Activated naive CD8-positive, alpha-beta T cell treated with anti-CD3 and anti-CD28 coated beads for 36 hours (primary cell): ENCODE measurements at places on chromosomes 12 and 14. TPM values are rescaled to one million over a fixed set of nuclear protein-coding genes. Genes with fewer than 3 reads are reported as not detected.
A peak's percentile ranks its signal among the peaks of the same experiment; 100 is the strongest.

FAM222A gene
- 1.1 TPM for total RNA-seq

KLHL33 gene
- 0.50 TPM for total RNA-seq

EML5 gene
- total RNA-seq: 3.0 TPM

- H3K4me3 ChIP-seq: no peak overlapping the region
- H3K27ac ChIP-seq: peak overlapping the region; percentile 75
- H3K27me3 ChIP-seq: no peaks in the 10 kb centered on the region
- no peak for DNase-seq
Observed at GRCh38 chr14:101877766-101878165, 86.6 kb upstream of the DYNC1H1 start.

GRCh38 chr12:126676434-126676833 lies 1590.5 kb upstream of the TMEM132C start:
- no peak for DNase-seq
- no peaks in the 10 kb centered on the region for H3K4me1 ChIP-seq

- no peak overlapping the region for H3K4me3 ChIP-seq
- no peak overlapping the region for H3K27ac ChIP-seq
- DNase-seq: no peak
Observed at GRCh38 chr12:52091061-52091460, 11.6 kb downstream of the SMIM41 start.

DNA sequence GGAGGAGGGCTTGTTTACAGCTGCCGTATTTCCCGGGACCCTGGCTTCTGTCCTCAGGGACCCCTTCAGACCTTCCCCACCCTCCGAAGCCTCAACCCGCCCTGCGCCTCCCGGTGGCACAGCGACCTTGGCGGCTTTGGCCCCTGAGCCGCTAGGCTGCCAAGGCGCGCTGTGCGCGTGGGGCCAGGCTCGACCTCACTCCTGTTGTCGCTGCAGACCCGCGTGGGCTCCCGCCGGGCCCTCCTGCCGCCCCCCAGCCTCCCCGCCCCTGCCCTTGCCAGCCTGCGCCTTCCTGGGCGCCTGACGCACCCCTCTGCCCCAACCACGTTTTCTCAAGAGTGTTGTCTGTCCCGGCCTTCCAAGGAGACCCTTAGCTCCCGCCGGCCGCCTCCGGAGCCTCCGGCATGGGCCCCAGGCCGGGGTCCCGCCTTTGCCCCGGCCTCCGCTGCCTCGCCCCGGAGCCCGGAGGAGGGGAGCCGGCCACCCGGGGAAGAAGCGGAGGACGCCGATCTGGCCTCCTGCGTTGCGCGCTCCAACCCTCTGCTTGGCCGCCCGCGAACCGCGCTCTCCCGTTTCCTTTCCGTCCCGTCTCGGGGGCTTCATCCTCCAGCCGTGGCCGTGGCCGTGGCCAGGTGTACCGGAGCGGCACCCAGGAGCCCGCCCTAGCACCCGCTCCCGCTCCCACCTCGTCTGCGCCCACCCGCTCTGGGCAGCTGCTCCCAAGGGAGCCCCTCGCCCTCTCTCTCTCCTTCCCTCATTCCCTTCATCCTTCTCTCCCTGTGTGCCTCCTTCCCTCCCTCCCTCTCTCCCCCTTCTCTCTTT lies 19.9 kb downstream of the PPP2R5C start:
- H3K4me1 ChIP-seq: peaks cover 15% of the 10 kb centered on the region
- H3K4me3 ChIP-seq: peak overlapping the region; percentile 73
- H3K27ac ChIP-seq: no peak overlapping the region
- H3K36me3 ChIP-seq: peaks cover 14% of the 10 kb centered on the region

DNA sequence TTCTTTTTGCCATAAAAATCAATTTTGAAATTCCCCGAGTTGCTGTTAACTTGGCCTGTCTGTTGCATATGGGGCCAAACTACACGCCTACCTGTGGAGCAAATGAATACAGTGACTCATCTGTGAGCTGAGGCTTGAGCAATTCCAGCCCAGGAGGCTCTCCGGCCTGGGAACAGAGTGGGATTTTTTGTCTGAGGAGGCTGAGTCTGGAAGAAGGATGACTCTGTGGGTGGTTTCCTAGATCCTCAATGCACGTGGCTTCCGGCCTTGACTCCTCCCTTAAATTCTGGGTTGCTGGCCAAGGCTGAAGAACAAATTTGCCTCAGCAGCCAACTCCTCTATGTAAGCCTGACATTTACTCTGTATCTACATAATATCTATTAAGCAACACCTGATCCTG lies 124.1 kb downstream of the SSPN start:
- H3K27me3 ChIP-seq: peaks cover 10% of the 10 kb centered on the region
- H3K27ac ChIP-seq: no peak overlapping the region
- H3K4me3 ChIP-seq: no peak overlapping the region
- no peak for DNase-seq

- H3K27me3 ChIP-seq: peaks cover 84% of the 10 kb centered on the region
- H3K27ac ChIP-seq: no peak overlapping the region
- H3K4me1 ChIP-seq: peaks cover 25% of the 10 kb centered on the region
- peak overlapping the region; percentile 82 for H3K4me3 ChIP-seq
- H3K36me3 ChIP-seq: no peaks in the 10 kb centered on the region
Observed at GRCh38 chr12:26125400-26126339, 833 bp upstream of the BHLHE41 start.

GRCh38 chr12:67816269-67816668 lies 167.7 kb downstream of the DYRK2 start:
- no peak overlapping the region for H3K4me3 ChIP-seq
- no peak for DNase-seq
- H3K27me3 ChIP-seq: no peaks in the 10 kb centered on the region
- no peak overlapping the region for H3K27ac ChIP-seq
- H3K4me1 ChIP-seq: no peaks in the 10 kb centered on the region

DNA sequence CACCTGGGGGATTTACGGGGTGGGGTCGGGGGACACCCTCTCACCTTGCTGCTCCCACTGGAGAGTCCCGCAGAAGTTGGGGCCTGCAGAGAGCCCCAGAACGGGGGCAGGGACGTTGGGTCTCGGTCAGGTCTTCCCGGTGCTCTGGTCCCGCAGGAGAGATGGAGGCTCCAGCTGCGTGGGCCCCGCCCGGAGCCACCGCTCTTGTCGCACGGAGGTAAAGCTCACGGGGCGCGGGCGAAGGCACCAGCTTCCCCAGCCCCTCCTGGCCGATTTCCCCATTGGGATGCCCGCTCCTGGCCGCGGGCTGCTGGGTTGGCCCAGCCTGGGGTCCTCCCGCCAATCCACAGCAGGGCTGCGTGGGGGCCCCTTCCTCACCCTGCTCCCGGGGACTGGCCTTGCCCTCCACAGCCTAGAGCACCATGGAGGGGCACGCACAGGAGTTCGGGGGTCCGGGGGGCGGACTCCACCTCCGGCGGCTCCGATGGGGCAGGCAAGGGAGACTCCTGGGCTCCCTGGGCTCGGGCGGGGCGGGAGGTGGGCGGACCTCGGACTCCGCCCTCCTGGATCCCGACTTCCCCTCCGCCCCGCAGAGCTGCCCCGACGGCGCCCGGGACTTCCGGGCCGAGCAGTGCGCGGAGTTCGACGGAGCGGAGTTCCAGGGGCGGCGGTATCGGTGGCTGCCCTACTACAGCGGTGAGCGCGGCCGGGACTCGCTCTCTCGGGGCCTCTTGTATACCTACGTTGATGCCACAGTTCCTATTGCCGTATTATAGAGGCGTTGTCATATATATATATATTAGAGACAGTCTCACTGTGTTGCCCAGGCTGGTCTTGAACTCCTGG lies 8.4 kb downstream of the PAPLN start:
- H3K27me3 ChIP-seq: peaks cover 52% of the 10 kb centered on the region
- no peak overlapping the region for H3K27ac ChIP-seq
- H3K4me3 ChIP-seq: peak overlapping the region; percentile 72
- peak; percentile 67 for DNase-seq
- H3K36me3 ChIP-seq: no peaks in the 10 kb centered on the region
- peaks cover 26% of the 10 kb centered on the region for H3K4me1 ChIP-seq

DNA sequence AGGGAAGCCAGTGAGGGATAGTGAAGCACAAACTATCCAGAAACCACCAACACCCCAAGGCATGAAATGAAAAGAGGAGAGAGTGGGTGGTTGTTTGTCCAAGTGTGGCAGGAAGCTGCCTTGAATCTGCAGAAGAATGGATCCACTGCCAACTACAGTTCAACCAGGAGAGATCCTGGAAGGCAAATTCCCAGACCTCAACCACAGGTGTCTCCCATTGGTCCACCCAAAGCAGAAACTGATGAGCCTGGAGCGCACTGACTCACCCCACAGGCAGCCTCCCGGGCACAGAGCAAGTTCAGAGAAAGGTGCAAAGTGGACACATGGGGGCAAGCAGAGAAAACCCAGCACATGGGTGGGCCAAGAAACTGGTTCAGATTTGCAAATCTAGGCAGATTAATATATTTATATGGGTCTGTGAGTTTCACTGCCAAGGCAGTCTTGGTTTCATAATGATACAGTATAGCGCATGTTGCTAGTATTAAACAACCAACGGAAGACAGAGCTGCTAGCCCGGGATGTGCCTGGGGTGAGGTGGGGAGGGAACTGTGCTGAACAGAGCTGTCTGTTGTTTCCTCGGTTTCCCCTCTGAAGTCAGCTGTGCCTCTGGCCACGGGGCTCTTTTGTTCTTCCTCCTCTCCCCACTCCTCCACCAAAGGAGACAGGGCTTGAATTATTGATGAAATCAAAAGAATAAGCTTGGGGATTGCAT lies 416.2 kb upstream of the CCDC196 start:
- no peak overlapping the region for H3K4me3 ChIP-seq
- H3K4me1 ChIP-seq: no peaks in the 10 kb centered on the region
- no peak for DNase-seq
- no peak overlapping the region for H3K27ac ChIP-seq
- H3K27me3 ChIP-seq: peaks cover 9% of the 10 kb centered on the region
